Inflammatory macrophage (primary cell): ENCODE measurements at places on chromosomes 7 and 10.

DNA sequence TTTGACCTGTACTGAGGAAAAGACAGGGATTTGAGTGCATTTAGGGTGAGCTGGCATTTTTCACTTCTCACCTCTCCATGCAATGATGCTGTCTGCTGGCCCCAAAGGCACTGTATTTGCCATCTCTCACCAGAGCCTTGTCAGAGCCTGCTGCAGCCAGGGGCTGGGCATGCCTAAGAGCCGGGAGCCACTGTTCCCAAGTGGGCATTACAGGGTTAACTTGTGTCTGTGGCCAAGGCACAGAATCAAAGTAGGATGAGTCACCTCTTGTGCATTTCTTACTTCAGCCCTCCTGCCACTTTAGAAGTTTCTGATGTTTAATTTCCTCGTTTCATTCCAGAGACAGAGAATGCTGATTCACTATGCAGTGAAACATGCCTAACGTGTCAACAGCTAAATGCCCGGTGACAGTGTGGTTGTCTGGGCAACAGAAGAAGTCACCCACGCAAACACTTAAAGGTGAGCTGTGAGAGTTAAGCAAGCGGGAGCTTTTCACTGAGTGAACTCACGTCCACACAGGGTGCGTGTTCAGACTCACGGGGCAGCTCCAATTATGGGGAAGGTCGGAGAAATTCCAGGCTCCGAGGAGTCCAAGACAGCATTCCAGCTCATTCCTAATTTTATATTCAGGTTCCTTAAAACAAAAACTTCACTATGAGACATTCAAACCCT, 57.1 kb upstream of the IGFBP3 start:
- DNase-seq = no peak

DNA sequence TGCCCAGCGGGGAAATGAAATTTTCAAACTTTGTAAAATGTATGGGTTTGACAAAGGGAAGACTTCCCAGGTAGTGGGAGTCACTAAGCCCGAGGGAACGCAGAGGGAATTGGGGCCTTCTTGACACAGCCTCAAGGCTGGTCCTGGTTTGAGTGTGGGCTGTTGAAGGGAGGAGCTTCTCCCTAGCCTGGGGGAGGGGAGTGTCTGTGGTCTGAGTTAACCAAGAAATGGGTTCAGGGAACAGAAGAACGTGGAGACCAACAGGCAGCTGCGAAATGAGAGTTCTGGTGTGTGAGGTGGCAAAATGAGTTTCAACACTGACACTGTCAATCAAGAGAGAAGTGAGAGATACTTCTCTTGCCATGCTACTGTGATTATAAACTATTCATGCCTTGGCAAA, 32.7 kb upstream of the BAMBI start:
- no peak for DNase-seq

GRCh38 chr10:11724938-11725776, 17.0 kb upstream of the ECHDC3 start:
- peak; percentile 66 for DNase-seq

DNA sequence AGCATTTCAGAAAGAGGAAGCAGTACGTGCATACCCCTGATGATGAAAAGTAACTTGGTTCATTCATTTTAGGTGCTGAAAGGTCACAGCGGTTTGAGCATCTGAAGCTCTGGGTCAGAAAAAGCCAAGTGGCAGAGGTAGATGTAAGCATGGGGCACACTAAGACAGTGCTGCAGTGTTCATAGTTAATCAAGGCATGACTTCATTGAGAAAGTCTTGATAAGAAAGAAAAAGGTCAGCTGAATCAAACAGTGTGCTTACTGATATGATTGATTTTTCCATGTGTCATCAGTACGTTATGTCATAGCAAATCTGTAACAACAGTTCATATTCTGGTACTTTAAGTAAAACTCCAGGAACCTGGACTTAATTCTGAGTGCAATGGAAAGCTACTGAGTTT, 107.7 kb upstream of the PCLO start:
- no peak for DNase-seq

DNA sequence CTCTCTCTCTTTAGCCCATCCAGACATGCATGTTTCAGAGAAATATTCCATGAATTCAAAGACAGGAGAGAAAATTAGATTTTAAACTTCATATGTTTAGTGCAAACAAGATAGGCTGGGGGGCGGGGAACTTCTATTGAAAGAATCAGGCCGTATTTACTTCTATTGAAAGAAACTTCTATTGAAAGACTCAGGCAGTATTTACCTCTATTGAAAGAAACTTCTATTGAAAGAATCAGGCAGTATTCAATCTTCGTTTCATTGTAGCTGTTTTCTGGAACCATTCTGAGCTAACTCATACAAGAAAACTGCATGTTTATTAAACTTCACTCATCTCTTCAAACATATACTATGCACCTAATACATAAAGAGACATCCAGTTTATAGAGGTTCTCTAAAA, 123.1 kb downstream of the TYW1B start:
- no peak for DNase-seq

DNA sequence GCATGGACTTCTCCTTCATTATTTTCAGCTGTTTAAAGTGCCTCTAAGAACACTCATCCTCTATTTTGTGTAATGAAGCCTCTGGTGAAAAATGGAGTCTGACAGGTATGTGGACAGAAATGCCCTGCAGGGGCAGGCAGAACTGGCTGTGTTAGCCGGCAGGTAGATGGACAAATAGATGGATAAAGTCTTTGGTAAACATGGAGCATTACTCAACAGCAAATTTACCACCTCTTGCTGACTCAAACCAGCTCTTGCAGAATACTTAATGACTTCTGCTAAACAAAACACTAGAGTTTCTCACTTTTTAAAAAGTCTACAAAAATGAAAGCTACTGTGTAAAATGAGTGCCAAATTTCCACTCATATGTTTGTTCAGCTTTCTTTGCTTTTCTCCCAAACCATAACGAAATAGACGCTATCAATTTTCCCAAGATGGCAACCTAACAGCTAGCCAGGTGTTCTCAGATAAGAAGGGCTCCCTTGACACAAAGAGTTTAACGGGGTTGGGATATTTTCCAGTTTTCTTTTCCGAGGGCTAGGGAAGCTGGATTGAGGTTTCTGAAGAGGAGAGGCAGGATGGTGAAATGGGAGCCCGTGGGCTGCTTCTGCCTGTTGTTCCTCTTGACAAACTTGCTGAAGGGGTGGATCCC, 71.9 kb upstream of the HABP2 start:
- DNase-seq = no peak

DNA sequence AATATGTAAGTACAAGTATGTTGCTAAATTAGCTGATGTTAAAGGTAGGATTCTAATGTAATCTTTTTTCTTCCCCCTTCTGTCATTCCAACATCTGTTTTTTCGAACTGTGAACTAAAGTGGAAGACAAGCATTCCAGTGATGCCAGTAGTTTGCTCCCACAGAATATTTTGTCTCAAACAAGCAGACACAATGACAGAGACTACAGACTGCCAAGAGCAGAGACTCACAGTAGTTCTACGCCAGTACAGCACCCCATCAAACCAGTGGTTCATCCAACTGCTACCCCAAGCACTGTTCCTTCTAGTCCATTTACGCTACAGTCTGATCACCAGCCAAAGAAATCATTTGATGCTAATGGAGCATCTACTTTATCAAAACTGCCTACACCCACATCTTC, 62.7 kb downstream of the WAC start:
- no peak for DNase-seq
